Astrocyte of the spinal cord (primary cell): ENCODE measurements at places on chromosomes 11 and 22.

GRCh38 chr11:36376888-36377758, 81.0 kb downstream of the PRR5L start:
- DNase-seq: peak; percentile 66

- DNase-seq: no peak
Measured at GRCh38 chr22:23204541-23205157, 24.3 kb downstream of the BCR start.

DNA sequence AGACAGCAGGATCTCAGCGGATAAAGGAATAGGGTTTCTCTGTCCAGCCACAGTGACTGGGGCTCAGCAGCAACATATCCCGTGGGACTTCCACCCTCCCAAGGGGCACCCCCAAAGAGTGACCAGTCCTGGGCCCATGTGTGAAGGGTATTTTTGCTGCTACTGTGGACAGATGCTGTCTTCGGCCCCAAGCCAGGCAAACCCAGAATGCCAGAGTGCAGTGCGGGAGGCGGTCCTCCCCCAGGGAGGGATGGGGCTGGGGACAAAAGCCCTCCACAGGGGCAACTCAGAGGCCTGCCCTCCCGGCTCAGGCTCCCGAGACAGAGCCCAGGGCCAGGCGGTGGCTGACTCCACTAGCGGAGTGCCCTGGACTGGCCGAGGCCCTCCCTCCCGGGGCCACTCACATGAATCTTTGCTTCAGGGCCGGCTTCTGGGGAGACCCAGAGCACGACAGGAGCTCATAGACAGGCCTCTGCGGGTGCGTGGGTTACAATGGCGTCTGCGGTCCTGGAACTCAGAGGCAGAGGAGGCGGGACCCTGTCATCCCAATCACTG, 34.7 kb upstream of the WNT7B start:
- DNase-seq: no peak

GRCh38 chr22:21044931-21045584, 688 bp upstream of the LRRC74B start:
- peak; percentile 87 for DNase-seq

DNA sequence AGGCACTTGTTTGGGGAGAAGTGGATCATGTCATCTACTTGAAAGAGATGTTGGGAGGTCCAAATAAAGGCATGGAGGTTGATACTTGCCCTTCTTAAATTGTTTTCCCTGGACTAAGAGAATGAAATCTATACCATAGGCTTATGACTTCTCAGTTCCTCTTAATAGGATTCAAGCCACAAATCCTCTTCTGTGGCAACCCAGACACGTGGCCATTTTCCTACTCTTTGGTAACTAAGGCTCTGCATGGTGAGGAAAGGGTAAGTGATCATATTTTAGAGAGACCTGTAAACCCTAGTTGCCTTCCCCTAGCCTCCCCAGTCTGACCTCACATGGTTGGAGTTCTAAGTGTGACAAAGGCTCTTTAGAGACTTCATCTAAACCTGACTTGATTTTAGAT, 72.9 kb upstream of the CD44 start:
- DNase-seq: no peak

DNA sequence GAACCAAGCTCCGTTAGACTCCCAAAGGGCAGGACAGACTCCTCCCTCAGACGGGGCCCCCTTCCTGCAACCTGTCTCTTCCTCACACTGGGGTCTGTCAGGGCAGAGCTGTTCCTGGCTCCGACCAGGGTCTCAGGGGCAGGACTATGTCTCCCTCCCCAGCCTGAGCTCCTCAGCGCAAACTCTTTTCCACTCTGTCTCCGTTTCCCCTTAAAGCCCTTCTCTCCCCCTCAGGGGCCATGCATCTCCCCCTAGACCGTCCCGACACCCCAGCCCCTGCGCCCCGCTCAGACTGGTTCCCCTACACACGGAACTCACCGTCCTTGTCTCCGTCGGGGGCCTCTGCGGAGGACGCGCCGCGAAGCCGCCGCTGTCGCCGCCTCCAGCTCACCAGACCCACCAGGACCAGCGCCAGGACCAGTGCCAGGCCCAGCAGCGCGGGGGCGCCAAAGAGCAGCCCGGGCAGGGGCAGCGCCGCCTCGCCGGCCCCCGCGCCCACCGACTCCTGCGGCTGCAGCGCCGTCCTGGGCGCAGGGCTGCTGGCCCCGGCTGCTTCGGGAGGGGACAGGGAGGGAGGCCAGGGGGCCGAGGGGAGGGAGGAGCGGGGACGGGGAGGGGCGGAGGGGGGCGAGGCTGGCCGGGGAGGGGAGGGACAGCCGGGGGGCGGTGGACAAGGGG, 684 bp downstream of the TNFRSF13C start:
- peak; percentile 12 for DNase-seq

DNA sequence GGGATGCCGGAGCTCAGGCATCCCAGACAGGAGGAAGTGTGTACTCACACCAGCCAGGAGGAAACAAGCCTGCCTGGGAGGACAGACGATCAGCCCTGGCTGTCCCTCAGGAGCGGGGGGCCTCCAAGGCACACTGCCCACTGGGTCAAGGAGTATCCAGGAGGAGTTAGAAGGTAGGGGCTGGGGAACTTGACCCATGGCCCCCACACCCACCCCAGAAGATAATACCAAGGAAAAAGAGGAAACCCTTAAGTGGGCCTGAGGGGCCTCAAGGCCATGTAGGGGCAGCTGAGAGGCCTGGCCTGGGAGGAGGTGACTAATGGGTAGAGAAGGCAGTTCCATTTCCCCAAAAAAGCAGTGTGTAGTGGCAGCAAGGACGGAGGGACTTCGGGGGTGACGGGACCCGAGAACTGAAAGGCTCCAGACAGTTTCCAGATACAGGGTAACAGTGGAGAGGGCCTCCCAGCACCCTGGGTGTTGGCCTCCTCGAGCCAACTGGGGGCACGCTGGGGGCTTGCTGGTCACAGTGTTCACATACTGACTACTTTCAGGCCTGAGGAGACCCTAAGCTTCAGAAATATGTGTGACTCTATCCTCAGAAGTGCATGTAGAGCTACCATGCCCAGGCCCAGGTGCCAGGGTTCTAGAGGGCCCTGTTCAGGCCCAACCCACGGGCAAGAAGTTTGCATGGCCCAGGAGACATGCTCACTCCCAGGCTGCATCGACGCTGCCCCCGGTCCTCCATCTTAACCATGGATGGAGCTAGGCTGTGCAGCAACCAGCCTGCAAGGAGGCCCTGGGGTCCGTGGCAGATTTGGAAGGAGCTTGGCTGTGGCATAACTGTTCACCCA, 75.7 kb upstream of the PITPNB start:
- DNase-seq: no peak

- no peak for DNase-seq
Measured at GRCh38 chr22:43432883-43433415, 21.1 kb downstream of the MPPED1 start.

DNA sequence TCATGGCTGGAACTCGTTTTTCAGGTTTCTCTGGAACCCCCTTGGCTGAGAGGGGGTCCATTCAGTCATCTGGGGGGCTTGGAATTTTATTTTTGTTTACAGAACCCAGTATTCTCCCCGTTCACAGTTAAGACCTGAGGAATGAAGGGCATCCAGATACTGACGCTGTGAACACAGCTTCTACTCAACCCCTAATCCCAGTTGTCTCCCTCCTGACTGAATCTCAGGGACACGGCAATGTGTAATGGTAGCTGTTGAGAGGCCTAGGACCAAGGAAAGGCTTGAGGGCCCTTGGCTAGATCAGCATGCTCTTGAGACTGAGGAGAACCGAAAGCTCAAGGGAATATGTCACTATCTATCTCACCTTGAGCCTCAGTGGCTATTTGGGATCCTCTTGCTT, 113.6 kb downstream of the SWAP70 start:
- DNase-seq: no peak

DNA sequence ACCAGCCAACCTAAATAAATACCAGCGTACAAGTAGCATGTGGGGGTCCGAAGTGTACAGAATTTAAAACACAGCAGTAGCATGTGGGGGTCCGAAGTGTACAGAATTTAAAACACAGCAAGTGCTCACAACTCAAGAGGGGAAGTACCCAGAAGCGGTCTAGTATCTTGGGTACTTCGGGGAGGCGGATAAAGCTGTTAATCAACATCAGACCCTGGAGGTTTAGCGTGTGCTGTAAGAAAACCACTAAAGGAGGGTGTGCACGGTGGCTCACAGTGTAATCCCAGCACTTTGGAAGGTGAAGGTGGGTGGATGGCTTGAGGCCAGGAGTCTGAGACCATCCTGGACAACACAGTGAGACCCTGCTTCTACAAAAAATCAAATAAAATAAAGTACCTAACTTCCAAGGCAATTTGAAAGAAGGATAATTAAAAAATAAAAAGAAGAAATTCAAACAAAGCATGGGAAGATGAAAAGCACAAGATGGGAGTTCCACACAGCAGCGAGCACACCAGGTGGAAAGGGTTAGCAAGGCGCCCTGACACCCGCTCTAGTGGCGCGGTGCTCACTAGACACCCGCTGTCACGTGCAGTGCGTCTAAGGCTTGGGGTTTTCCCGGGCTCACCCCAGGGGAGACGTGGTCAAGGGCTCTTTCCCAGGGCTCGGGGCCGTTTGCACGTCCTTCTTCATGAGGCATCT, 35.0 kb upstream of the MOB2 start:
- no peak for DNase-seq

- DNase-seq: peak; percentile 8
Measured at GRCh38 chr22:38981005-38981991, 849 bp upstream of the APOBEC3B start.

GRCh38 chr22:46622081-46622521, 1.9 kb downstream of the GRAMD4 start:
- DNase-seq: no peak

DNA sequence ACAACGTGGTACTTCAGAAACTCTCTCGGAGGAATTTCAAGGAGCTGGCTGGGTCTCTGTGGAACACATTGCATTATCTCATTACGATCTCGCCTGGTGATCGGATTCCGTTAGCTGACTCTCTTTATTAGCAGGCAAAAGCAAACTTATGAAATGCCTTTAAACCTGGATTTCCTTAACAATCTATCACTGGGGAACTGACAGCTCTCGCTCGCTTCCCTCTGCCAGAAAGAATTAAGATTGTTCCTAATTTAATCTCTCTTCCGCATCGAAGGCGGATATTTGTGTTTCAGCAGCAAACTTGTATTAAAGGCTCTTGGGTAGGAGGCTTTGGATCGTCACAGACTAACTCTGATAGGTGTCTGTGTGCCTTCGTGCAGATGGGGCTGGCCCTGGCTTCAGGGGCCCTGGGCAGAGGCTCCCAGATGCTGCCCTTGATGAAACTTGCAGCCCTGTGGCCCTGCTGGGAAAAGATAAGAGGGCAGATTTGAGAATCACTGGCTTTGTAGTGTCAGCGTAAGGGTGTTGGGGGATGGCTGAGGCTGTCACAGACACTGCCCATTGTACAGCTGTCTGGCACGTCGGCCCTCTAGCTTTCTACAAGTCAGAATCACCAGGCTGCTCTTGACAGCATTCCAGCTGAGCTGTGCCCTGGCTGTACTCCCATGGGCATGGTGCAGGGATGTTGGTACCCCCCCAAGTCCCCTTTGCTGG, 162.2 kb upstream of the NECTIN1 start:
- DNase-seq: no peak

DNA sequence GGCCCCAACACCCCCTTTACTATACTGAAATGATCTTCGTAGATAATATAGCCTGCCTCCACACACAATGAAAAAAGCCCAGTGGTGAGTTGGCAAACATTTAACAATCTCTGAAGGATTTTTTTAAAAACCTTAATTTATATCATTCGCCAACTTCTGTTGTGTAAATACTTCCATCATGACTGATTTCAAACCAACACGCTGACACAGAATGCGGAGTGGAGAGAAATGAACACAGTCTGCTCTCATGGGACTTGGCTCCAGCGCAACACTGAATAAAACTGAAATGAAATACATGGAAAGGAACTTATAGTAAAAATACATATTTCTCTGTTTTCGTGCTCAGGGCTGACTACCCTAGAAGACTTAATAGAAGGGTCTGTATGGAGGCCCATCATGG, 61.3 kb upstream of the WNT11 start:
- no peak for DNase-seq

GRCh38 chr22:19058713-19059451, 63.3 kb downstream of the DGCR2 start:
- no peak for DNase-seq

DNA sequence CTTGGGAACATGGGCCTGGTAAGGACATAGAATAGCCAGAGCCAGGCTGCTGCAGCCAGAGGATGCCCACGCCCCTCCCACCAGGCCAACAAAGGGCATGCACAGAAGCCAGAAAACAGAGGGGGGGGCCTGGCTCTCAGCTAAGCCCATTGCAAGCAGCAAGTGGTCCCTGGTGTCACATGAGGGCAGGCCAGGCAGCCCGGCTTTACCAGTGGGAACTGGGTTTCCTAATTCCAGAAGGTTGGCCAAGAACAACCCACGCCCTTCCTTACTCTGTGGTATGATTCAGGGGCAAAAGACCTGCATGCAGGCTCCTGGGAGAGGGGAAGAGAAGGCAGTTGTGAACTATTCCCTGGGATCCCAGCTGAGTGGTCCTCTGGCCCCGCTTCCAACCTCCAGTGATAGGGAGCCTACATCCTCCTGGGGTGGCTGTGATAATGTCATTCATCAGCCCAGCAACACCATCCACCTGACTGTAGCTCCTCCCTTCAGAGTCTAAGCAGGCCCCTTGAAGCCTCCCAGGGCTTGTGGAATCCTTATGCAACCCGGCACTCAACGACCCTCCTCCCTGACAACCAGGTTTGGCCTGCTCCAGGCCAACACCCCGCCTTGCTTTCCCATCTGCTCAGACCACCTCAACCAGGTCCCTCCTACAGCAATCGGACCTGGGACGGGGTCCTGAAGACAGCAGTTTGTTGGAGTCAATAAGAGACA, 62.1 kb upstream of the LMO1 start:
- no peak for DNase-seq

- DNase-seq: no peak
Measured at GRCh38 chr11:35045236-35045820, 93.6 kb upstream of the CD44 start.

DNA sequence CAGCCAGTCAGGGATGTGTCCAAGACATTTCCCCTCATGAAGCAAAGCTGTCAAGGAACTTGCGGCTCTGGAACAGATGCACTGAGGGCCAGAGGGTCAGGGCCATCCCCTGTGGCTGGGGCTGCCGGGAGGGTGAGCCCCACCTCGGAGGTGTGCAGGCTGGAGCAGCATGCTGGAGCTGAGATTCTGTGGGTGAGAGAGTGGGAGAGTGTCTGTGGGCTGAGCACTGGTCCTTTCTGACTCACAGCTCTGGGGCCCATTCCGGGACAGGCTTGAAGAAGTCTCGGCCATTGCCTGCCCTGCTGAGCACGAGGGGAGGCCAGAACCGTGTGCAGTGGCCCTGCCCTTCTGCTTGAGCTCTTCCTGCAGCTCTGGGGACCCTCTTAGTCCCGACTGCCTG, 2.1 kb downstream of the OMP start:
- DNase-seq: peak; percentile 18

DNA sequence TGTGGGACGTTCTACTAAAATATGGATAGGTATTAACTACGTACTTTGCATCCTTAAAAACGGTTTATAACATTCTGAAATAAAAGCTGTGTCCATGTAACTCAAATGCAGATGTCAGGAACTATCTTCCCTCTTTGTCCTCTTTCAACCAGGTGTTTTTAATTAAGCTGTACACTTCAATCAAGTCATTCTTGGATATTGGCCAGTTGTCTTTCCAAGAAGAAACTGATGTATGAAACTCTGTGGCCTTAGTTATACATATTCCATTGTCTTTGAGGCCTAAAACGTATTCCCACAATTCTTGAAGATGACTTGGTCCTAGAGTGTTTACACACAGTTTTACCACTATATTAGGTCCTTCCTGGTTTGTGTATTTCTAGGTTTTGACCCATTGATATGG, 249.0 kb upstream of the CNTN5 start:
- no peak for DNase-seq
